ENCODE measurements at places on chromosomes 2 and 18.

DNA sequence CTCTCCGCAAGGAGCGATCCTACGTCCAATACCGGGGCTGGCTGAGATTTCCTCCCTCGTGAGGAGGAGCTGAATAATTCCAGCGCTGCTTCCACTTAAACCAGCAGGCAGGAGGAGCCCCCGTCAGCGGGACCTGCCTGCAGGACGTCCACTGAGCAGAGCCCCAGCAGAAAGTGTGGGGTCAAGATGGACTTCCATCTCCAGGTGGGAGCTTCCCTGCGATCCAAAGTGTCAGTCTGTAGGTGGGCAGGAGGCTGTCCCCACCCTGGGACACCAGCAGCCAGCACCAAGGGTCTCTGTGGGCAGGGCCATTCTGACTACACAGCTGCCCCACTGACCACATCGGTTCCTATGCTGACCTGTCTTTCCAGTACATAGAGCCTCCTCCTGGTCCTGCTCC, 462 bp upstream of the OTOS start:
- DNase-seq, result no peak

DNA sequence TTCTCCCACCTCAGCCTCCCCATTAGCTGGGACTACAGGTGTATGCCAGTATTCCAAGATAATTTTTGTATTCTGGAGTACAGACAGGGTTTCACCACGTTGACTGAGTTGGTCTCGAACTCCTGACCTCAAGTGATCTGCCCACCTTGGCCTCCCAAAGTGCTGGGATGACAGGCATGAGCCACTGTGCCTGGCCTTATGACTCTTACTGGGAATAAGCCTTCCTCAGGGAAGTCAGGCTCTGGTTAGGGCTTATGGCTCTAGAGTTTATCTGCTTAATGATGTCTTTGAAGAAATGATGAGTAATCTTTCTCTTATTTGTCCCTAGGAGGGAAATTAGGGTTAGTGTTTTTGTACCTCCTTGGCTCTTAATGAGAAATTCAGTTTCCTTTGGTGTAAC, 187.7 kb downstream of the FAM210A start:
- no peak for DNase-seq

- no peak for DNase-seq
Measured at GRCh38 chr18:44704135-44704789, 23.6 kb downstream of the SETBP1 start.

- DNase-seq, result no peak
Measured at GRCh38 chr2:240472078-240472790, 36.8 kb downstream of the GPC1 start.

DNA sequence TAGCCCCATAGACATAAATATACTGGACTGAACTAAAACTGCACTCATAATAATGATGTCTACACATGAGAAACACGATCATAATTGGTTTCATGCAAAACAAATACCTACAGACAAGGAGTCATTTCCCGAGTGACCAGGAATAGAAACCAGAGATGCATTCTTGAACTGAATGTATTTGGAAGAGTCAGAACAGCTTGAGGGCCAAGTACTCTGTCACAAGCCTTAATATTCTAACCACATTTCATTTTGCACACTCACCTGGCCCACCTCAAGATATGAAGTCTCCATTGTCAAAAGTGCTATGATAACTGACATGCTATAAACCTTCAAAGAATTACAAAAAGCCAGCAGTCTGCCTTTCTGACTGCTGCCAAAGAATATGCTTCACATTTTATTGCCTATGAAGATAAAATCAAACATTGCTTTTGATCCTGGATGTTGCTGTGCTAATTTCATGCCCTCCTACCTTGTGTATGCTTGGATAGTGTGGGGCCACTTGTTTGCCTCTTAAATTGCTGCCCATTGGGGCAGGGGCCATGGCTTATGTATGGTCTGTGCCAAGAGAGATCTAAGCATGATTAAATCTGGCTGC, 18.9 kb upstream of the ASAP2 start:
- no peak for DNase-seq

DNA sequence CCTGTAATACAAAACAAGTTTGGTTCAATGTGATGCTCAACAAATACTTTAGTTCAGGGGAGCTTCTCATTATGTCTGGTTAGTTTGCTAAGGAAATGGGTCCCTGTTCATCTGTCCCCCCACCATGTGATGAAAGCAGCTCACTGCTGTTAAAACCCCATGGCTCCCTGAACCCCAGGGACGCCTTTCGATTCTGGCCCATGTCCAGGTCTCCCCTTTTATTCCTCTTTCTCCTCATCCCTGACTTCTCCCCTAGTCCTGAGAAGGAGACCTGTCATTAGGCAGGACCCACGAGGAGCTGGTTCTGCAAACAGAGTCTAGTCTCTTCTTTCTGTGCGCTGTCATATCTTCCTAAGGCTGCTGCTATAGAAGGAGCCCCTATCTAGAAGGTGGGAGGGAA, 213.3 kb upstream of the OSR1 start:
- DNase-seq, result no peak

DNA sequence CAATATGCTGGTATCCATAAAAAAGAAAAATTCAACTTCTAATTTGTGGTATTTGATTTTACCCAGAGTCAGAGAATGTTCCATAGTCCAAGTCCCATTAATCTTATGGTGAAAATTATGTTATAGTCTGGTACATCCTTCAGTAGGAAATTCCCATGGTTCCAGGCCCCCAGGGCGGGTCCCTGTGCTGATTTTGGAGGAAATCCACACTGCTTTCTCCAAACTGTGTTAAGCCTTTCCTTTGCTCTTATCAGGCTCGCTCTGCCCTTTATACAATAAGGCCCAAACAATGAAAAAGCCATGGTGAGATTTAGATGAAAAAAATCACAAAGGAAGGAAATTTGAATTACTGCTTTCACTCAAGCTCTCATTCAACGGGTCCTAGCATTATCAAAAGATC, 46.8 kb upstream of the DARS1 start:
- DNase-seq, result no peak

- DNase-seq, result no peak
Measured at GRCh38 chr18:6994771-6995430, 122.7 kb downstream of the LAMA1 start.

DNA sequence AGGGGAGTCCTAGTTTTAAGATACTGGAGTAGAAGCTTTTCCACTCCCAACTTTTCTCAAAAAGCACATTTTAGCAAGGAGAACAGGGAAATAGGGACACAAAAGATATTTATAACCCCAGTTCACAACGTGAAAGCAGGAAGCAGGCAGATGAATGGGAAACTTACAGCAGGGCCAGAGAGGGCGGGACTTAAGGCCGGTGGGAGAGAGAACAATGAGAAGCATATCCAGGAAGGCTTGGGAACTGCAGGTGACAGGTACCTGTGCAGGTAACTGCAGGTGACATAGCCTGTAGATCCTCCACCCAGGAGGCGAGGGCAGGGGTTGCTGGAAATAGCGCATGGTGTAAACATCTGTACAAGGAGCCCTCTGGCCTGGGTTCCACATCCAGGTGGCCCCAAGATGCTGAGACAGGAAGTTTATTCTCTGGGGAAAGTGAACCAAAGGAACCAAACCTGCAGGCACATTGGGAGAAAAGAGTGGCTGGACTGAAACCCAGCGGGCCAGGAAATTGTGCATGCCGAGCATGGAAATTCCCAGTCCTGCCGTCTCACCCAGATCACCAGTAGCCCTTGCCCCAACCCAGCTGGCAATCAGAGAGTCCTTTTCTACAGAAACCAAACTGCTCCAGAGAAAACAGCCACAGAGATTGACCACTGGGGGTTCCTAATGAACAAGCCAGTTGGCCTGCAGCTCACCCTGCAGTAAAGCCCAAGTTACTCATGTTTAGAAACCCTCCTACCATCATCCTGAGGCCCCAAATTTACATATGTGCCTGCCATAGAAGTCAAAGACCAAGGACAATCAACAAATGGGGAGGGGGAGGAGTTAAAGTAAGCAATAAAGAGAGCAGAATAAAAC, 24.3 kb upstream of the COL6A3 start:
- no peak for DNase-seq

DNA sequence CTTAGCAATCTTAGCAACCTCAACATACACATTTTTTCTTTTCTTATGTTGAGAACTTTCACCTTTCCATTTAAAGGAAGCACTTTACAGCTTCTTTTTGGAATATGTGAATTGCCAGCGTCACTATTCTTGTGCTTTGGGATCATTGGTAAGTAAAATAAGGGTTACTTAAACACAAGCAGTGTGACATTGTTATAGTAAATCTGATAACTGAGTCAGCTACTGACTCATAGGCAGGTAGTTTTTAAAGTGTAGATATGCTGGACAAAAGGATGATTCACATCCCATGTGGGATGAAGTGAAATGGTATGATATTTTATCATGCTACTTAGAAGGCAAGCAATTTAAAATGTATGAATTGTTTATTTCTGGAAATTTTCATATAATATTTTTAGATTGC, 637.2 kb downstream of the DCDC2C start:
- no peak for DNase-seq

Measured in stimulated activated naive CD4-positive, alpha-beta T cell treated with Interleukin-2 at 50 U/mL for 16 hours (primary cell).